ENCODE measurements at places on chromosomes 1 and 21.

GRCh38 chr1:3904843-3905185 lies 4.7 kb upstream of the C1orf174 start:
- DNase-seq: no peak

DNA sequence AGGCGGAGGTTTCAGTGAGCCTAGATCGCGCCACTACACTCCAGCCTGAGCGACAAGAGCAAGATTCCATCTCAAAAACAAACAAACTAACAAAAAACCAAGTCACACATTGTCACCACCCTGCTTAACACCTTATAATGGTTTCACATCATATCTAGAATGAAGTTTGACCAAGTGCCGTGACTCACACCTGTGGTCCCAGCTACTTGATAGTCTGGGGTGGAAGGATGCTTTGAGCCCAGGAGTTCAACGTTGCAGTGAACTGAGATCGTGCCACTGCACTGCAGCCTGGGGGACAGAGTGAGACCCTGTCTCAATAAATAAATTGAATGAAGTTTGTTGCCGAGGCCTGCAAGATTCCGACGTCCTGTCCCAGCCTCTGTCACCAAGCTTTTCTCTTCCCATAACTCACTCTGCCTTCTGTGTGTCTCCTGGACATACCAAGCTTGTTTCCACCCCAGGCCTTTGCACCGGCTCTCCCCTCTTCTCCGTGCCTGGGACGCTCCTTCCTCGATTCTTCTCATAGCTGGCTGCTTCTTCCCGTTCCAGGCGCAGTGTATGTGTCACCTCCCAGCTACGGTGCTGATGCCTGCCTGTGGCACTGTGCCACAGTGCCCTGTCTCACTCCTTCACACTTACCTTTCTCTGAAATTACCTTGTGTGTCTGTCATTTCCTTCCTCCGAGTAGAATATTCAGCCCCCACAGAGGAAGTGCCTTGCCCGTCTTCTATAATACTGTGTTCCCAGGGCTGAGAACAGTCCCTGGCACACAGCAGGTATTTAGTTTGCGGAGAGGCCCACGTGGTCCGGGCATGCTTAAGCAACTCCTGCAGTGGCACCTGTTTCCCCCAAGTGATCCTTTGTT lies 3.8 kb upstream of the SELENON start:
- peak; percentile 41 for DNase-seq

- DNase-seq: no peak
Observed at GRCh38 chr1:169601096-169601881, 15.0 kb upstream of the F5 start.

GRCh38 chr1:56229186-56229585 lies 350.2 kb downstream of the PLPP3 start:
- DNase-seq: no peak

GRCh38 chr1:91511386-91511785 lies 10.7 kb downstream of the CDC7 start:
- no peak for DNase-seq

GRCh38 chr1:8790987-8791386 lies 26.5 kb downstream of the RERE start:
- DNase-seq: no peak

GRCh38 chr1:68370101-68370915 lies 79.4 kb downstream of the RPE65 start:
- DNase-seq: no peak

DNA sequence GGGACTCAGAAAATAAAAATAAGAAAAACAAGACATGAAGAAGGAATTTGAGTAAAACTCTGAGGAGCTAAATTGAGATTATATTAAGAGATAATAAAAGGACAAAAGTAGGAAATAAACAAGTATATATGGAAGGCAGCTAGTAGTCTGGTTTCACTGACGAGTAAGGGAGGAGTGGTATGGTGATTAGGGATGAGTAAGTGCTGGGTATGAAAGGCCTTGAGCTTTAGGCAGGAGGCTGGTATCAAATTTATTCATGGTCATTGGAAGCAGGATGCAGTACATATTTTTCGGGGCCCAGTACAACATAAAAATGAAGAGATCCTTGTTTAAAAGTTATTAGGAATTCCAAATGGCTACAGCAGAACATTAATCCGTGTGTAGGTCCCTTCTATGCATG lies 789.7 kb upstream of the PRMT6 start:
- no peak for DNase-seq

- DNase-seq: no peak
Observed at GRCh38 chr1:245776139-245776538, 621.4 kb downstream of the KIF26B start.

GRCh38 chr1:41108696-41109275 lies 87.3 kb upstream of the SLFNL1 start:
- DNase-seq: no peak

DNA sequence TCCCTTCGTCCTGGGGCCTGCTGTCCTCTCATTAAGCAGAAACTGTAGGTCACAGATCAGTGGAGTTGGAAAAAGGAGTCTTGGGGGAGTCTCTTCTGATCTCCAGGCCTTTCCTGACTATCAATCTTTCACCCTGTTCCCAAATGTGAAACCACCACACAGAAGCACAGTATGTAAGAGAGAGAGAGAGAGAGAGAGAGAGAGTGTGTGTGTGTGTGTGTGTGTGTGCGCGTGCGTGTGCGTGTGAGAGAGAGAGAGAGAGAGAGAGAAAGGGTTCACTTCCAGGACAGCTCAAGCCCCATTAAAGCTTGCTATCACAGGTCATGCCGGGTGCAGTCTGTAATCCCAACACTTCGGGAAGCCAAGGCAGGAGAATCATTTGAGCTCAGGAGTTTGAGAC lies 1.5 kb upstream of the TTC24 start:
- DNase-seq: no peak

DNA sequence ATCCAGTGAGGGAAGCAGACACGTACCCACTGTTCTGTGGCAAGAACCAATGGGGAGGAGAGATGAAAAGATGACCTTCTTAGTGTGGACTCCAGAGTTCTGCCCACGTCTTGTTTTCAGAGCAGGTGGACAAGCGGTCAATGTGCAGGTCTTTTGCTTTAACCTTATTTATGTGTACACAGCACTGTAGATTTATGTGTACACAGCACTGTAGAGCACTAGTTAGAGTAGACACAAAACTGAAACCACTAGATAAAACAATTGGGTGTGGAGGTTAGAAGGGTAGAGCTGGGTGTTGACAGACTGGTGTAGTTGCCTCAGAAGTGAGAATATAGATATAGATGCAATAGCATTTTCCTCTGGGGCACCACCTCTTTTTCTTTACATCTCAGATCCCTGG lies 150.0 kb downstream of the MAGI3 start:
- no peak for DNase-seq

DNA sequence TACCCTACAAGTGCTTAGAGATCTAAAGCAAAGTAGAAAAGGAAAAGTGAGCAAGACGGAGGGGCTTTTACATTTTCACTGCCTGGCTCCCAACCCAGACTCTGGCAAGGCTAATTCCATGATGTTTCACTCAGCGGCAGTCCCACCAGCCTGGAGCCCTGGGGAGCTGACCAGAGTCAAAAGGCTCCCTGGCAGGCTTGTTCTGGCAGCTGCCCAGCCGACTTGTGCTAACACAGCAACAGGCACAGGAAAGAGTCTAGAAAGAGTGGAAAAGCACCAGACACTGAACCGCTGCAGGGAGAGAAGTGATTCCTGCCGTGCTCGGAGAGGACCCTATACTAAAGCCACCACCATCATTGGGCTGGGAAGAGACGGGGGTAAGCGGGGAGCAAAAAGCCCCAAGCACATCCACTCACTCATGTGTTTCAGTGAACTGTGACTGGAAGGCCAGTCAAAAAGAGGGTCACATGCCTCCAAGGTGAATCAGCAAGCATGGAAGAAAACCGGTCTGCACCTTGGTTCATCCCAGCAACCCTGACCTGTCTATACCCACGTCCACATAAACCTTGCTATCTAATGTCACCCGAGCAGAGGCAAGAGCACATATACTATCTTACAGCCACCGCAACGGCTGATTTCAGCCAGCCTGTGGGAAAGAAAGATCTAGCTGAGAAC lies 8.0 kb downstream of the SMIM12 start:
- no peak for DNase-seq

- DNase-seq: no peak
Observed at GRCh38 chr21:14591882-14592281, 45.8 kb upstream of the SAMSN1 start.

DNA sequence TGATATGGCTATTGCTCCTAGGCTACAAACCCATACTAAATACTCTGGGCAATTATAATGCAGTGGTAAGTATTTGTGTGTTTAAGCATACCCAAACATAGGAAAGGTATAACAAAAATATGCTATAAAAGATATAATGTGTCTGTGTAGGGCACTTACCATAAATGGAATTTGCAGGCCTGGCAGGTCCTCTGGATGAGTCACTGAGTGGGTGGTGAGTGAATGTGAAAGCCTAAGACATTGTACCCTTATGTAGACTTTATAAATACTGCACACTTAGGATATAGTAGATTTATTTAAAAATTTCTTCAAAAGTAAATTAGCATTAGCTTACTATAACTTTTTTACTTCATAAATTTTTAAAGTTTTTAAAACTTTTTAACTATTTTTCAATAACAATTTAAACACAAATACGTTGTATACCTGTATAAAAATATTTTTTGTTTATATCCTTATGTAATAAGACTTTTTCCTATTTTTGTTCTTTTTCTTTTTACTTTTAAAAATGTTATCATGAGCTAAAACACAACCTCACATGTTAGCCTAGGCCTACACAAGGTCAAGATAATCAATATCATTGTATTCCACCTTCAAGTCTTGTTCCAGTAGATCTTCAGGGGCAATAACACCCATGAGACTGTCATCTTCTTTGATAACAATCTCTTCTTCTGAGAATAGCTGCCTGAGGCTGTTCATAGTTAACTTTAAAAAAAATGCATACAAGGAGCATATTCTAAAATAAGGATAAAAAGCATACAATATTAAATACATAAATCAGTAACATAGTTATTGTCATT lies 306.3 kb upstream of the RGS18 start:
- DNase-seq: no peak

- no peak for DNase-seq
Observed at GRCh38 chr1:40258445-40258769, 371 bp downstream of the ZMPSTE24 start.

DNA sequence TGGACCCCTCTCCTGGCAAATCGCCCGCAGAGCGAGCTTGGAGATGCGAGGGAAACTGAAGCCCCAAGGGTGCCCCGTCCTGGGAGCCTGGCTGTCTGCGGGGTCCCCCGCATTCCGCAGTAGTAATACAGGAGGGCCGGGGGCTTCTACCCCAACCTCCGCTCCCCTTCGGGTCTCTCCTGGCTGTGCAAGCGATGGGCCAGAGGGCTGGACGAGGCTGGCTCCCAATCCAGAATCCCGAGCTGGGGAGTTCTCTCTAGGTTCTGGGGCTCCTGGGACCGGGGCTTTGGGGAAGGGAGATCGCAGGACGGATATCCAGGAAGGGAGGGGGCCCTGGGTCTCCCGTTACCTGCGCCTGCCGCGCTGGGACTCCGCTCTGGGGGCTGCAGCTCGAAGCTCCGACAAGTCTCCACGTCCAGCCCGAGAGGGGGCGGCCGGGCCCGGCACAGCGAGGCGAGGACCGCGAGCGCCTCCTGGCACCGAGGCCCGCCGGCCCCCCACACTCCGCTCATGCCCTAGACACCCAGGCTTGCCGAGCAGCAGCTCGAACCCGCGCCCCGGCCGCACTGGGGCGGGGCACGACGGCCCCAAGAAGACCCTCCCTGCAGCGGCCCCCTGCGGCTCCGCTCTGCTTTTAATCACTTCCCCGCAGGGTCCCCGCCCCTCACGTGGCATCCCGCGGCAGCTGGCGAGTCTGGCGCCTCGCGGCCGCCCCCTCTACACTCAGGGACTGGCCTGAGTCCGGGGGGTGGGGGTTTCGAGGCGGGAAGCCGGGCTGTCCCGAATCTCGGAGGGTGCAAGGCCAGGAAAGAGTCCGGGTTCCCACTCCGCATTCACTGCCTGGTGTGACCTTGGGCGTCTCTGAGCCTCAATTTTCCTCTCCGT lies at the start of gene SYT6:
Gene SYT6, minus strand, starts transcription at position 609 of the 885 bp plus-strand sequence. Its CDS starts 97 bp downstream, at position 512.
- DNase-seq: peak; percentile 29
